Heart right ventricle (tissue), 16 donors: ENCODE measurements at places on chromosomes 3 and 15. TPM values are rescaled to one million over a fixed set of nuclear protein-coding genes. Genes with fewer than 3 reads are reported as not detected.

GRCh38 chr15:65923264-65923663, 54.0 kb downstream of the RAB11A start:
- DNase-seq = no peak

- DNase-seq = no peak
Observed at GRCh38 chr3:192062186-192062585, 601.2 kb downstream of the PYDC2 start.

DNA sequence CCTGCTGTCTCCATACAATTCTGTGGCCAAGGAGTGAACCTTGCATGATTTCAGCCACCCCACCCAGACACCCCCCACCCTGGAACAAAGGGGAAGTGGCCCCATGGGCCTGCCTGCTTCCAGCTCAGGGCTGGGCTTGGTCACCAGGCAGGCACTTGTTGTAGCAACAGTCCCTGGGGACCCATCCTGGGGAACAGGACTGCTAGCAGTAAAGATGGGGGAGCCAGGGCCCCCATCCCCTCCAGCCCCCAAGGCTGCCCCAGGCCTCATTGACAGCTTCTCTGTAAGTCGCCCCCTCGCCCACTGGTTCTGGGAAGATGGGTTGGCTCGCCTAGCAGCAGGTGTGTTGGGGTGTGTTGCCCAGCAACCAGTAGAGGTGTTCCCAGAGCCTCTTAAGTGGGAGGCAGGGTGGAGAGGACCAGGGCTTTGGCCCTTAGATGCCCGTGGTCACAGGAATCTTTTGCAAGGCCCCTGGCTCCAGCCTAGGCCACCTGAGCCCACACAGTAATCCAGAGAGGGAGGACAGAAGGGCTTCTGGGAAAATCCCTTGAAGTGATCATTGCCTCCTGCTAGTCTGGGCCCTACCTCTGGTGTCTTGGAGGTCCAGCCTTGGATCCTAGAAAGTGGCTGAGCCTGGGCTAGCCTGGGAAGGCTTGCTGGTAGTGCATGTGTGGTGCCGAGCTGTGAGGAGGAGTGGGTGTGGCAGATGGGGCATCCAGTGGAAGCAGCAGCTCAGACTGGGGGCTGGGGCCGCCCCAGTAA, 48.9 kb downstream of the CYP11A1 start:
- peak; percentile 73 for DNase-seq

The NEDD4 gene
- total RNA-seq = 9.0 TPM

DNA sequence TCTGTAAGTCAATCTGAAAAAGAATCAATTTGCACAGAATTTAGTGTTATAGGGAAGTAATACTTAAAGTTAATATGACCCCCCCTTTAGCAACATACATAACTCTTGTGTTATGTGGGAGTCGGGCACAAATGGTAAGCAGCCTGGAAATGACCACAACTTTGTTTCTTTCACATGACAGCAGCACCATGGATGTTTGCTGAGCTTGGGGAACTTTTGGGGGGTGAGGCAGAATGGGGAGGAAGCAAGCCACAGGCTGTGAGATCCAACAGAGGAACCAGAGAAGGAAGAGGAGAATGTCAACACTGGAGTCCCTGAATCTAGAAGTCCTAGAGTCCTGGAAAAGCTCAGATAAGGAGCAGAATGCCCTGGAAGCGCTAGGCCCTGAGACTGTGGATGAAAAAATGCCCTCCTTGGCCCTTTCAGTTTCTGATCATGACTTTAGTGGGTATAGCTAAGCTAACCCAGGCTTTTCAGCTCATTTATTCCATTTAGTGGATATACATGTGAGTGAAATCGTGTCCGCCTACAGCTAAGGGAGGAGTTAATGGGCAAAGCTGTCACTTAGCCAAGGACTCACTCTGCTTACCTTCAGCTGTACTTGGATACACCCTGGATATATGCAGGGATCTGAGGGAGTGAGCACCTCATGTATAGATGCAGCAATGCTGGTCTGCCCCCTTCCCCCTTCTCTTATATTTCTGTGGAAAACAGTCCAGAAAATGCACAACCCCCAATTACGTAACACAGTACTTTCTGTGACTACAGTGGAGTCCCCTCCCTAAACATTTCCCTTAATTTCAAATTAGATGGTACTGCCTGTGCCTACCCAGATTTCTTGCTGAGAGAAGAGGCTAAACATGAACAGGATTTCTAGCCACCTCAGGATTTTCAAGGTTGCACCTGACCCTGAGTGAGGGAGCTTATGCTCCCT, 39.1 kb downstream of the CFAP91 start:
- DNase-seq = no peak

The SLC25A38 gene
- 25.8 TPM for total RNA-seq

DNA sequence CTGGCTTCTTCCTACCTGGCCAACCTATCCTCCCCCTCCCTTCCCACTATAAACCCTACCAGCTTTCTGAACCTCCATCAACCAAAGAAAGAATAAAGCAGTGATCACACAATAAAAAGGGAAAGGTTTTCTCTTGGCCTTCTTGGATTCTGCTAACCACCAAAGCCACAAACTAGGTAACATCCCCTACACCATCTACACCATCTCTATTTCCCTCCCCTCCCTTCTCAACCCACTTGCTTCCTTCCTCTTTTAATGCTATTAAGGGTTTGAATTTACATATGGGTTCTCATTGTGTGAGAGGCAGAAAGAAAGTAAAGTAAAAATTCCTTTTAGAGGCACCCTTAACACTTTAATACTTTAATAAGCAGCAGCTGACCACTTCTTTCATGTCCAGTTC, 25.8 kb upstream of the RSL24D1 start:
- DNase-seq = no peak

The CCDC54 gene
- total RNA-seq = not detected

DNA sequence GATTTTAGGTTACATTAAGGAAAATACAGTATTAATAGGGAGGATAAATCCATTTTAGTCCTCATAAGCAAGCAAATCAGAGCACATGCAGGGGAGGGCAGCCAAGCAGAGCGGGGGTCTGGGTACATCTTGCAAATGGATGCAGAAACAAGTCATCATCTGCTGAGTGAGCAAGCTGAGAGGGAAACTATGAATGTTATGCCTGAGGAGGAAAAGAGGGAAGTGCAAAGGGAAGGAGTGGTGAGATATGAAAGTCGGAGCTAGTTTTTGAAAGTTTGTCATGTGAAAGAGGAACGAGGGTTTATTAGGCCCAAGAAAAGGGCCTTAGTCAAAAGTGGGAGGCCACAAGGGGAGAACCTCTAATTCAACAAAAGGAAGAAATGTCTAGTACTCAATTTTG, 15.4 kb downstream of the PTX3 start:
- DNase-seq = no peak

The C3orf52 gene
- 5.0 TPM for total RNA-seq

DNA sequence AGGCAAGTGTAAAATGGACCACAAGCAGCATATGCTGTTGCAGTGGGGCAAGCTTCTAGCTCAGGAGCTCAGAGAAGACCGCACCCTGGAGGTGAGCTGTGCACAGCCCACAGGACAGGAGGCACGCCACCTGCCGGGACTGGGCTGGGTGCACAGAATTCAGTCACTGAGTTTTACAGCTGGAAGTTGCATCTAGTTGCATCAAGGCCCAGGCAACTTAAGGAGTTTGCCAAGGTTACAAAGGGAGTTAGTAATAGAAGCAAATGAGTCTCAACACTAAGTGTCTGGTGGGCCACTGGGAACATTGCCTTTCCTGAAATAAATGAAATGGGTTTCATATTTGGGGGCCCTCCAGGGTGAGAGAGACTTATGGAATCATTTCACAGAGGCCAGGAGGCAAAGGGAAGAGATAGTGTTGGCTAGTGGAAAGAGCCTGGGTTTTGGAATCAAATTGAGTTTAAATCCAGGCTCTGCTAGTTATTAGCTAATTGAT, 36.0 kb upstream of the TIMP4 start:
- DNase-seq = no peak

- DNase-seq = no peak
Observed at GRCh38 chr3:94256888-94257813, 194.3 kb downstream of the NSUN3 start.
